ENCODE measurements at places on chromosomes 4 and X.

DNA sequence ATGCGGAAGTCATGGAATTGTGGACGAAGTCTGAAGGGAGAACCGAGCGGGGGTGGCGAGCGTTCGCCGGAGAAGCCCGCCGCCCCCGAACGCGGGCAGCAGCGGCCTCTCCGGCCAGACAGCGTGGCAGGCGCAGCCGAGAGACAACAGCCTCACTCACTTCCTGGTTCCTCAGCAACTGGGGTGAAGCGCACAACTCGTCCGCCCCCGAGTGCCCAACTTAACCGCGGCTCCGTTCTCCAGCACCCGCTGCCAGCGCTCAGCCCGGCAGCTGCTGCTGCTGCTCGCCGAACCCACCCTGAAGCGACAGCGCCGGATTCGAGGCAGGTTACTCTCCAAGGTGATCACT lies 68.0 kb downstream of the NOCT start:
- peak; percentile 70 for DNase-seq

DNA sequence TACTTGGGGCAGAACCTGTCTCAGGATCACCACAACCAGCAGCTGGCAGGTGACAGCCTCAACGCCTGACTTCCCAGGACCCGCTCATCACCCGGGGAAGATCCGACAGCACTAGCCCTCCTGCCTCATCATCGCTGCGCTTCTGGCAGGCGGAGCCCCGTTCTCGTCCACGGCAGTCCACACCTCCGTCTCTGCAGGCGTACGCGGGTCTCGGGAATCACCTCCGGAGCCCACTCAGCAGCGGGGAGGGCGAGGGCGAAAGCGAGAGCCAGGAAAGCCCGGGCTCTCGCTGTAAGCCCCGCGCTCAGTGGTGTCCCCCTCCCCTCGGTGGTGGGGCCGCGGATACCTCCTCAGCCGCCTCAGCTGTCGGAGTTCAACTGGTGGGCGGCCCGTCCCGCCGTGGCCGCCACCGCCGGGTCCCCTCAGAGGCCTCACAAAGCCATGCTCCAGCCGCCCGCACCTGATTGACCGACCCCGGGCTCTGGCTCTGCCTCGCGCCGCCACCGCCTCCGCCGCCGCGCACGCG lies 518 bp upstream of the CNKSR2 start:
- no peak for DNase-seq

DNA sequence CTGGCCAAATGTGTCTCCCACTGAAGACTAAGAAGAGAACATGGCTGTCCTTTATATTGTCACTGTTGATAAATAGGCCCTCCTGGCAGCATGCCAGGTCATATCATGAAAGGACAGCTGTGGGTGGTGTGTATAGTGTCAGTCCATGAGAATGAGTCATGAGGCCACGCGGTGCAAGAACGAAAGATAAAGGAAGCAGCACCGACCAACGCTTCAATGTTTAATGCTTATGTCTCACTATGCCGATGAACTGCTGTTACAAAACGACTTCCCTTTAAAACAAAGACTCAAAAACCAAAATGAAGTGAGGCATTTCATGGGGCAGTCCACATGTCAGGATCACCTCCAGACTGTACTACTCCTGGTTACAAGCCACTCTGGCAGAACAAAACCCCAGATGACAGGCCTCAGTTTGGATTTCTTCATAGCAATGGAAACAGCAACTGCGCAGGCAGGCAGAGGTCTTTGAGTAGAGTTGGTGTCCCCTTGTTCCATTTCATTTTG lies 5.2 kb upstream of the TCEANC start:
- DNase-seq: no peak

GRCh38 chr4:14520171-14520570 lies 482.1 kb upstream of the CPEB2 start:
- no peak for DNase-seq

DNA sequence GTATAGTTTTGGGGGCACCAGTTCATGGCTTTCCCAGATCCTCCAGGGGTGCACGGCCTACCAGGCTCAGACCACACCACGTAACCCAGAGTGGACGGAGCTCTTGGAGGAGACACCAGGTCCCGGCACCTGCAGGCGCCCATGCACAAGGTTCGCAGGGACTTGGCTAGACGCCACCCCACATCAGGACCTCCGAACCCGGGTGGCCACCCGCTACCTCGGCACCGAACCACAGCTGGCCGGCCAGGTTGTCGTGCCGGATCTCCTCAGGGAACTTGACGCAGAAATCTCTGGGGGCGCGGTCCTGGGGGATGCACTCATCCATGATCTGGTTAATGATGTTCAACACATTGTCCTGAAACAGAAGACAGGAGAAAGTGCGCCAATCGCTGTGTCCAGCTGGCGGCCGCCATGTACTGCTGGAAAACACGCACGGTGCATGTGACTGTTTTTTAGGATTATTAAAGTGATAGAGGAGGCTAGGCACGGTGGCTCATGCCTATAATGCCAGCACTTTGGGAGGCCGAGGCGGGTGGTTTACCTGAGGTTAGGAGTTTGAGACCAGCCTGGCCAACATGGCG lies 77.1 kb downstream of the ZFYVE28 start:
- DNase-seq: no peak

DNA sequence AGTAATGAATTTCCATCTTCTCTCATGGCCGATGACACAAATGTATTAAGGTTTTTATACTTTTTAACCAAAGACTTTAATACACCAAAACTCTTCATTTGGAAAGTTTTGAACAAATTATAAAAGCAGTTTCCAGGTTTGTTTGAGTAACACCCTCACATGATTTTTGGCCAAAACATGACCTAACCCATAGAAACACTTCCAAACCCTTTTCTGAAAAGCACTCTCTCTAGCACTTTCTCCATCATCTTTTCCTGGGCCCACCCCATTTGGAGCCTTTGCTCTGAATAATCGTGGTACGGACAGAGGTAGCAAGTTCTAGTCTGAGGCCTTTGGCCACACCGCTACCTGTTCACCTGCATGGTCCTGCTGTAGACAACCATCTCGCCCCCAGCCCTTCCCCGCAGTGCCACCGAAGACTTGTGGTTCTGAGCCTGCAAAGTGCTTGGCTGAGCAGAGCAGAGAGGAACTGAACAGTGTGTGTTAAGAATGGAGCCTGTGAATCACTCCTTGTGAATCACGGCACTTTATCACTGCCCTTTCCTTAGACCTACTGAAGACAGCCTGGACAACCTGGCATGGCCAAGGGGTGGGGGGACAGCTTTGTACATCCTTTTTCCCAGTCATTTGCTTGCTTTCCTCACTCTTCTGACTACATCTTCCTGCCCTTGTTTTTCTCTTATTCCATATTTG lies 181.8 kb downstream of the PTTG2 start:
- no peak for DNase-seq

DNA sequence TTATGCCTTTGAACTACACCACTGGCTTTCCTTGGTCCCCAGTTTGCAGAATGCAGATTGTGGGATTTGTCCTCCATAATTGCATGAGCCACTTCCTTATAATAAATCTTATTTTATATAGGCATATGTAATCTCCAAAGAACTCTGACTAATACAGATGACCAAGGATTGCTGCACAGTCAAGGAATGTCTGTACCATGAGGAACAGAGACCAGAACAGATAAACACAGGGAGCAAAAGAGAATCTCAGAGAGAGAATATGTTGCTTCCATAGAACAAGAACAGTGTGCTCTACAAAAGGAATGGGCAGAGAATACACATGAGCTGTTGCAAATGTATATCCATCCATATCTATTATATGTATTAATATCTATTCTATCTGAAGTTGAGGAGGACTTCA lies 111.1 kb downstream of the ADRA2C start:
- DNase-seq: no peak

GRCh38 chr4:35912174-35912573 lies 332.1 kb downstream of the ARAP2 start:
- no peak for DNase-seq

DNA sequence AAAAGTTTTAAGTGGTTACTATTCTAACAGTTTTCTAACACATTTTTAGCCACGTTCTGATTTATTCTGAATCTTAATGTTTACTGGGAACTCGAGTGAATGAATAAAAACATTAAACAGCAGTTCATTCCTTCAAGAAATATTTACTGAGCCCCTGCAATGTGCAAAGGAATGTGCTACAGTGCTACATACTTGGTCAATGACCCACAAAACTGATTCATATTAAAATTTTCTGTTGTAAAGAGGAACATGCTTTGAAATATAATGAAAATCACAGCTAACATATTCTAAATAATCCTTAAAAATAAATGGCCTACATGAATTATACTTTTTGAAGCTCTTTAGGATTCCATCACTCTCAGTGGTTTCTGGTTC lies 78.7 kb downstream of the ARAP2 start:
- DNase-seq: no peak

DNA sequence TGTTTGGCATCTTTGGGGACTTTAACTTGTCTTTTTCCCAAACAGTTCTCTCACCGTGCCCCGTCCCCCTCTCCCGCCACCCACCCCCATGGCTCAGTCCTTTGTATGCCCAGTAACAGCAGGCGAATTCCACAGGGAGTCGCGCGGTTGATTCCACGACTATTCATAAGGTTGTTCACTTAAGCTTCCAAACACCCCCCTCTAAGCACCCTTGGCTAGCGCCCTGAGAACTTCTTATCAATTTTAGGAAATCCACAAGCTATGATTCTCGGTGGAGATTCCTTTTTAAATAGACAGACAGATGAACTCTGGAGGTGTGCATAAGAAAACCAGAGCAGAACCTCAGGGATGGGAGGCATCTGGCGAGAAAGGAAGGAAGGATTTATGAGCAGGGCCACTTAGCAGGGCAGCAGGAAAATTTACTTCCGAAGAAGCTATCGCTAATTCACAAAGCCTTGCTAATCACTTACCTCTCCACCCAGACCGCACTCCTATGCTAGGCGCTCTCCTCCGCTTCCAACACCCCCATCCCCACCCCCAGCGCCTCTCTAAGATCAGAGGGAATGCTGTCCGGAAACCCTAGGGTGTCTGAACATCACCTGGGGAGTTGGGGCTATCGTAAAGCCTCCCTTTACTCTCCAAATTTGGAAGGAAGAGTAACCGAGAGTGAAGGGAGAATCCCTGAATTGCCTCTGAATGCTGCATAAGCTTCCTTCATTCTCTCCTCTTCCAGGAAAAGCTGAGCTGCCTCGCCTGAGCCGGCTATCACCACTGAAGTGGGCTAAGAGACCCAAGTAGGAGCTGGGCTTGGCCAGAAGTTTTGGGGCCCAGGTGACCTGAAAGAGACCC lies 1.7 kb downstream of the UNC5C start:
- DNase-seq: peak; percentile 48

- DNase-seq: peak; percentile 86
Observed at GRCh38 chrX:137051978-137052642, 18.3 kb upstream of the GPR101 start.

GRCh38 chr4:67393699-67394281 lies 151.5 kb downstream of the CENPC start:
- no peak for DNase-seq

- no peak for DNase-seq
Observed at GRCh38 chr4:88969271-88969670, 87.7 kb downstream of the FAM13A start.

DNA sequence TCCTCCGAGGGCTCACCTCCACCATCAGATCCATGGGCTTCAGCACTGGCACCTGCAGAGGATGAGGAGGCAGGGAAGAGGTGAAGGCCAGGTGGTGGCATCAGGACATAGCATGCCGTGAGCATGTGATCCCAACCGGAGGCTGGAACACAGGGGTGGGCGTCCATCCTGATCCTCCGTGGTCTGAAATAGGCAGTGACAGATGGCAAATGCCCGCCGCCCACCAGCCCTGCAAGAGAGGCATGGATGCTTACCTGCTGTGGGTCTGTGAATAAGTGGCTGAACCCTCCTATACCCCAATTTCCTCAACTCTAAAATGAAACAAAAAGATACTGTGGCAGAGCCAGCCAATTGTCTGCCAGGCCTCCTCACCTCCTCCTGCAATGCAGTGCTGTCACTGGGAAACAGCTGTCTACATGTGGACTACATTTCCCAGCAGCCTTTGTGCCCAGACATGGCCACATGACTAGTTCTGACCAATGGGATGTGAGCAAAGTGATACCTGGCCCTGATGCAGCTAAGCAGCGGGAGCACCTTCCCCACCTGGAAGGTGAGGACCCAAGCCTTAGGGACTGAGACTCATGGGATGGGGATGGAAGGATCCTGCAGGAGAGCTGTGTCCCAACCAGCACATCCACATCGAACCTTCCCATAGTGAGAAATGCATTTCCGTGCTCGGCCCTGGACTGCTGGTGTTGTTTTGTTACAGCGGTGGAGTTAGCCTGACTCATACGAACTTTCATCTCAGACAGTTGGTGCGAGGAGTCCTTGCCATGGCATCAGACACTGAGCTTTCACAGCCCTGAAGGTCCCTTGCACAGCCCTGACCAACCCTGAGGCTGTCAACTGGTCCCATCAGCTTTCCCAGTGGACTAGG lies 99.5 kb downstream of the PPP2R2C start:
- DNase-seq: peak; percentile 77

GRCh38 chr4:138290805-138291204 lies 48.7 kb upstream of the SLC7A11 start:
- DNase-seq: no peak

DNA sequence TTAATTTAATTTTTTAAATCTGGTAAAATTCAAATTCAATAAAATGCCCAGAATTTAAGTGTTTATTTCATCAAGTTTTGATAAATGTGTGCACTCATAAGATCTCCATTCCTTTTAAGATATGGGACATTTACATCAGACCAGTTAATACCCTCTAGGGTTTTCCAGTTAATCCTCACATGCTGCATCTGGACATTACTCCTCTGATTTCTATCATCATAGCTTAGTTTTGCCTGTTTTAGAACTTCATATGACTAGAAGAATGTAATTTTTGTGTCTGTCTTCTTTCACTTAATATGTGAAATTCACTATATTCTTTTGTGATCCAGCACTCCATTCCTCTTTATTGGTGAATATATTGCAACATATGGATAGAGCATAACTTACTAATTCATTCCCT lies 727.7 kb upstream of the FAM241A start:
- DNase-seq: no peak

GRCh38 chr4:87030755-87031441 lies 96.1 kb downstream of the AFF1 start:
- DNase-seq: no peak

GRCh38 chr4:165656399-165656798 lies 216.6 kb upstream of the TLL1 start:
- no peak for DNase-seq

- no peak for DNase-seq
Observed at GRCh38 chrX:45714866-45715265, 514.2 kb upstream of the DIPK2B start.

- DNase-seq: no peak
Observed at GRCh38 chr4:153387981-153388380, 43.5 kb downstream of the MND1 start.

DNA sequence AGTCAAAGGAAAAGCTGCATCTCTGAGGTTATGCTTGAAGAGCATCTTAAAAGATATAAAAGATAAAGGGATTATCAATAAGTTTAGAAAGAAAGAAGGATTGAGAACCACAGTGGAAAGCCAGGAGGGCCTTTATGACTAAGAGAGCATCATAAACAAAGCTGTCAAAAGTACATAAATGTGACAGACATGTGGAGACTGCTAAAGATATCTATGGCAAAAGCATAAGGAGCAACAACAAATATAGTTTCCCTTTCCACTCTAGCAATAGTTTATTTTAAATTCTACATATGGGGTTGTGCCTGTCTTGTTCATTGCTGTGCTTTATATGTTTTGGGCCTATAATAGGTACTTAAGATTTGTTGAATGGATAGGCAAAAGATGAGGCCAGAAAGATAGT lies 97.3 kb downstream of the RNF150 start:
- DNase-seq: no peak

GRCh38 chrX:40761762-40762161 lies 26.4 kb upstream of the MED14 start:
- DNase-seq: no peak

GRCh38 chrX:72131317-72132294 lies at the start of gene RTL5:
Gene RTL5 (minus strand): TSS chrX:72131915.
- peak; percentile 88 for DNase-seq

GRCh38 chrX:144566592-144566991 lies 680.7 kb upstream of the SPANXN1 start:
- no peak for DNase-seq

Data from D341Med (cell line).